AG09319 (cell line): ENCODE measurements at places on chromosomes 7 and 10.
A peak's percentile ranks its signal among the peaks of the same experiment; 100 is the strongest.

DNA sequence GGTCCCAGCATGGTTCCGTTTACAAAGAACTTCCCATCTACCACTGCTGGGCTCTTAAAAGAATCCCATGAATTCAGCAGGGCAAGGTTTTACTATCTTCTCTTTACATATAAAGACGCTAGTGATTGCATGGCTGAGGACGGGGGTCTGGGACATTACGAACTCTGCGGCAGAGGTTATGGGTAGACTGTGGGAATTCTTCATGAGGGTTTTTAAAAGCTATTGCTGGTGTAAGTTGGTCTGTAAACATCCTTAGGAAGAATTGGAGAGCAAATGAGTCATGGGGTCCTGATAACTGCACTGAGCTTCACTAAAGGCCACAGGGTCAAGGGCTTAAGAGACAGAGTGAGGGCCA is 53.1 kb upstream of the TMEM72 start:
- no peak for DNase-seq

DNA sequence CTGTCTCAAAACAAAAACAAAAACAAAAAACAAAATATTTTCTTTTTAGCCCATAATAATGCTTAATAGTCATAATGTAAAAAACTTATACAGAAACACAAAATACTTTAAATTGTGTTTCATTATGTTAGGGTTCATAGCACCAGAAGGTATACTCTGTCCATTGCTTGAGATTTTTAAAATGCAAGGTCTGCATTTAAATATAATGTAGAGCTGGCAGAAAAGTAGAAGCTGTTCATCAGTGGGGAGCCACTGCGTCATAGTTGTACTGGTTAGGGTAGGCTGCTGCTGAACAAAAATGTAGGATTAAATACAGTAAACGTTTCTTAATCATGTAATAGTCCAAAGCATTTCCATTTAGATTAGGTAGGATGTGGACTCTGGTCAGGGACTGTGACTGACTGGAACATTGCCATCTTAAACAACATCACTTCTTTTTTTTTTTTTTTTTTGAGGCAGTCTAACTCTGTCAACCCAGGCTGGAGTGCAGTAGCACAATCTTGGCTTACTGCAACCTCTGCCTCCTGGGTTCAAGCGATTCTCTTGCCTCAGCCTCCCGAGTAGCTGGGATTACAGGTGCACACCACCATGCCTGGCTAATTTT is 85.2 kb downstream of the ANKIB1 start:
- DNase-seq, result no peak

GRCh38 chr10:94427166-94427565 is 24.8 kb downstream of the TBC1D12 start:
- DNase-seq, result no peak

DNA sequence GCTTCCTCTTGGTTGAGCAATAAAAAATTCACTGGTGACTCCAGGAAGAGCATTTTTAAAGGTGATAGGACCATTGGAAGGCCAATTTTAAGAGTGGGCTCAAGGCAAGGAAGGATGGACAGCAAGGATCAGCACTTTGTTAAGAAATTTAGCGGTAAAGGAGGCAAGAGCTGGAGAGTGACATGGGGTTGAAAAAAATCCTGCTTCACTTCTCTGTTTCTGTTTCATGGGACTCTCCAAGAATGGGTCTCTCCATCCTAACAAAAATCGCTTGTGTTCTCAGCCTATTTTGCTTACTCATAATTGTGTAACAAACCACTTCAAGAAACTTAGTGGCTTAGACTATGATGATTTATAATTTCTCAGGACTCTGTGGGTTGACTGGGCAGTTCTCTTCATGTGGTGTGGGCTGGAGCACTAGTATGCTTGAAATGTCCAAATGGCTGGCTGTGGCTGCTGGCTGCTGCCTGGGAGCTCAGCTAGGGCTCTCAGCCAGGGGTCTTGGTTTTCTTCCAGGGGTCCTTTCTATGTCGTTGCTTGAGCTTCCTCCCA is 59.8 kb upstream of the ZNRF2 start:
- DNase-seq, result no peak

DNA sequence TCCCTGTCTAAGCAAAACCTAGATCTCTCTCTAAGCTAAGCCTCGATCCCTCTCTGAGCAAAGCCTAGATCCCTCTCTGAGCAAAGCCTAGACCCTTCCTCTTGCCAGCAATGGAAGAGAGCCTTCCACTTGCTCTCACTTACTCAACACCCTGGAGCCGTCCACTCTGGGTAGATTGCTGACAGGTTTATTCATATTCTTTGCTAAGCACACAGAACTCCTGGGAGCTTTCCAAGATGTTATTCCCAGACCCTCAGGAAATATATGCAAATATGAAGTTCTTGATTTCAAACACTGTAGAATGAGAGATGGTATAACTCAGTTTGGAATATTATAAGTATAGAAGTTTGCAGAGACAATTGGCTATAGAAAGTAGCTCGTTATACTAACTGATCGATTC is 503.8 kb upstream of the CELF2 start:
- DNase-seq, result no peak

GRCh38 chr7:73810998-73811360 is 19.8 kb upstream of the CLDN4 start:
- no peak for DNase-seq

GRCh38 chr7:112192236-112193154 is 13.7 kb downstream of the DOCK4 start:
- no peak for DNase-seq

DNA sequence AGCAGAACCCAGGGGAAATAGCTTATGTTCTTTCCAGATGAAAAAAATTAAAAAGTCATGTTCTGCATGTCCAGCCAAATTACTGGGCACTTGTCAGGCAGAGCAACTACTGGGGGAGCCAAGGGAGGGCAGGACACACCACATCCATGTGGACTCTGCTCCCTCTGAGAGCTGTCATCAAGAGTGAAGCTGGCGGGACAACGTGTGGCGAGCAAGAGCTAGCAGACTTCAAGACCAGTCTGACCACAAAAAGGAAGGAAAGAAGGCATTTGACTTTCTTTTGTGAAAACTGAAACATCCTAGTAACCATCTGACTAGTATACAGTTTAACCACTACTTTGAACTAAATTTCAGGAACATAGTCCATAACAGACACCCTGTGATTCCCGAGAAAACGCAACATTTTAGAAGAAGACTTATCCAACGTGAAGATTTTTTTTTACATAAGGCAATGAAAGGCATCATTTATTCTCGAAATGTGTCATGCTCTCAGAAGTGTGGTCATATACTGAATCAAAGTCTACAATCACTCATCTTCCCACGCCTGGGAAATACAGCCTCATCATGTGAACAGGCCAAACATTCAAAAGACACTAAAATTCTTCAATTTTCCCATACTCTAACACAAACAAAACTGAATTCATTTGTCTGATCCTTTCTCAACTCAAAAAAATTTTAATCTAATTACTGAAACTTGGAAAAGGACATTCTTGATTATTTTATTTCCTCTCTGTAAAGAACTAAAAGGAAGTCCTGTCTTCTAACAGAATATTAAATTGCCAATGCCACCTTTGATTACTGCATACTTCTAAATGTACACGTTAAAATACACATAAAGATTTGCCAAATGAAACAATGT is 15.5 kb downstream of the CYTH3 start:
- DNase-seq, result no peak

DNA sequence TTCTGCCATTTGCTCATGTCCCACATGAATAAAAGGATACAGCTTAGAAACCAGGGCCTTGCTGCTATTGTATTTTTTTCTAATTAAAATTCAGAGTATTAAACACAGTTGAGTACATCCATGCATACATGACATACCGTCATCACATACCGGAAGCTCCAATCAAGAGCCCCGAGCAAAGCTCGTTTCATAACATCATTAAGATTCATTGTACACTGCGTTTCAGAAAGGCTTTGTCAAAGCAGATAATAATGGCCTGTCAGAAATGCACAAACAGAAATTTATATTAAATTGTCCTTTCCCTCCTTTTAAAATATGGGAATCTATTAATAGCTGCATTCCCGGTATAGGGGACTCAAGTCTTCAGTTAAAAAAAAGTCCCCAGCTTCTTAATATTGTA is 103.4 kb downstream of the PRTFDC1 start:
- no peak for DNase-seq

GRCh38 chr7:78226059-78226719 is 427.6 kb downstream of the PHTF2 start:
- DNase-seq, result peak; percentile 22

DNA sequence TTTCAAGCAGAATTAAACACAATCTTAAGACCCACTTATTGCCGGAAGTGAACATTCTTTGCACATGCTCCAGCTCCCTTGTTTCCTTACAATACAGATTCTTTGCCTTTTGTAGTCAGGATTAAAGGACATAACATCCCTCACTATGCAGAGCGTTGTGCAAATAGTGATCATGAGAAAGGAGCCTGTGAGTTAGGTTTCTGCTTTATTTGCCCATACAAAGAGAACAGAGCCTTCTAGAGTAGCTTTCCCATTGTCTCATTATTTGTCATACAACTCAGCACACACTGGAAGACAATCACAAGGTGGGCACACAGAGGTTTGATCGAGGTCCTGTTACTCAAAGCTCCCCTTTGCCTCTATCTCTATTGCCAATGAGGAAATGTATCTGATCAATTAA is 48.2 kb upstream of the WDR11 start:
- DNase-seq, result no peak

DNA sequence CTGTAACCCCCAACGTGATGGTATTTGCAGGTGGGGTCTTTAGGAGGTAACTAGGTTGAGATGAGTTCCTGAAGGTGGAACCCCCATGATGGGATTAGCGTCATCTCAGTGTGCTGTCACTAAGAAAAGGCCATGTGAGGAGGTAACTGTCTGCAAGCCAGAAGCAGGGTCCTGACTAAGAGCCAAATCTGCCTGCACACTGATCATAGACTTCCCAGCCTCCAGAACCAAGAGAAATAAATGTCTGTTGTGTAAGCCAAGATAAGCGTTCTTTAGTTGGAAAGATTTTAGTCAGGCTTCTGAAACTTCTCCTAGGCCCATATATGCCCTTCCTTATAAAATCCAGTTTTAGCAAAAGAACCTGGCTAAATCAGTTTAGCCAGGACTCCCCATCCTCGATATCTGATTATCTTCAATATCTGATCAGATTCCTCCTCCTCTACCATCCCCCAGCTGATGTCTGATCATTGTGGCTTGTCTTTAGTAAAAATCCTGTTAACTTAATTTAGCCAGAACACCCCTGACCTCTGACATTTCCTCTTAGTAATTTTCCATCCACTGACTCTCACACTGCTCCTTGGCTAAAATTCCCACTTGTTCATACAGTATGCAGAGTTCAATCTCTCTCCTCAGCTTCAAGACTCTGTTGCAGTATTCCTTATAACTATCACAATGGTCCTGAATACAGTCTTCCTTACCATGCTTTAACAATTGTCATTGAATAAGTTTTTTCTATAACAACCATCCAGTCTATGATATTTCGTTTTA is 835.4 kb upstream of the PHF14 start:
- no peak for DNase-seq

DNA sequence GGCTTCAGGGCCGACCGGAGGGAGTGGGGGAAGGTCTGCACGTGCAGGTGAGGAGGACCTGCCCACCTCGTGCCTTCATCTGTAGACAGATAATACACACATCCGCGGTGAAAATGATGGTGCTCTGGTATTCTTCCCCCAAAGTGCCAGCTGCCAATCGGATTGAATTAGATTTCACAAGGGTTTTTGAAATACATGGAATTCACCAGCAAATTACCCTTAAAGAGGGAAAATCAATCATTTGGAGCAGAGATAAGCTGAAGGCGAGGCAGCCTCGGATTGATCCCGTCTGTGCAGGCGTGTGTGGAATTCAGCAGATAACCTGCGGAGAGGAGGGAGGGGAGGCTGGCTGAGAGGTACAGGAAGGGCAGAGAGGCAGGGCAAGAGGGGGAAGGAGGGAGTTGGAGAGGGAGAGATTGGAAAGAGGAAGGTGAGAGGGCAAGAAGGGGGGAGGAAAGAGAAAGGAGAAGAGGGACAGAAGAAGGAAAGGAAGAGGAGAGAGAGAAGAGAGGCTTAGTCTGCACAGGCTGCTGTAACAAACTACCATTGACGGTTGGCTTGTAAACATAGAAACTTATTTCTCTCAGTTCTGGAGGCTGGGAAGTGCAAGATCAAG is 84.2 kb downstream of the C10orf105 start:
- DNase-seq, result no peak

- no peak for DNase-seq
These were observed 261.4 kb downstream of the SNX13 start for GRCh38 chr7:17678896-17679295.

- no peak for DNase-seq
These were observed 115.5 kb downstream of the ITIH5 start for GRCh38 chr10:7551289-7551688.

DNA sequence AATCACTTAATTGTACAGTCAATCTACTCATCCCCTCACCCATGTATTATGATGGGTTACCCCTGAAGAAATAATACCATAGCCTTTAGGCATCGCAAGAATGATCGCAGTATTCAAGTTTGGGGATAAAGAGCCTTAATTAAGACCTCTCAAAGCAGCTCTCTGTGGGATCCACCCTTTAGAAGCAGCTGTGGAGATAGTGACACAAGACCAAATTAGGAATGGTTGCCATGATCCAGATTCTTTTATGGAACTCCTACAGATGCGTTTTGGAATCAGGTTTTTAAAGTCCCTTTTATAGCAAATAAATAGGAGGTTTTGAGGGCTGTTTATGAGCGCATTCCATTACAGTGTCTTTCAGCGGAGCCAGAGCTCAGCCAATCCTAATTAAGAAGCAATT is 12.2 kb downstream of the TES start:
- DNase-seq, result no peak

GRCh38 chr10:59075576-59075975 is 100.9 kb upstream of the PHYHIPL start:
- no peak for DNase-seq

- DNase-seq, result peak; percentile 73
These were observed 230.9 kb downstream of the PARD3 start for GRCh38 chr10:34584164-34584563.

DNA sequence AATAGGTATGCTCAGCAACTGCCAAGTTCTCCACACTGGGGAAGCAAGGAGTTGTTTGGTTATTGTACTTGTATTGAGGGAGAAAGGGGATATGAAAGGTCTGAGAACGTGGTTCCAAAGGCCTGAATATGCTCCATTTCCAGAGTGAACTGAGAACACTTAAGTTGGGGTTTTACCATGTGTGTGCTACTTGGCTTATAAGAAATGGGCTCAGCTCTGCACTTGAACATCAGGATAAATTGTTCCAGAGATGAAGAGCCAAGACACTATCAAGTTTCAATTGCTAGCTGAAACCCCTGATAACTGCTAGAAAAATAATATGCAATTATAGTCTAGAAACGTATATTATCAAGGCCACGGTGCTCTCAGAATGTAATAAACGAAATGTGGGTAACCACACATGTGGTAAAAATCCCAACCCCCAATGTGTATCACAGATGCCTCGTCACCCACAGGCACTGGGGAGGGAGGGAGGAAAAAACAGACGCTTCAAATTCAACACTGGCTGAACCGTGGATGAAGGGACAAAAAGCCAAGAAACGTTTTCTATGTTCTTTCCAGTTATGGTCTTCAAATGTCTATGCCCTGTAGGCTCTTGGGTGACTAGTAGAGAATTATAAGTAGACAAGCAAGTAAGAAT is 16.3 kb downstream of the ELMO1 start:
- no peak for DNase-seq
